ENCODE measurements at places on chromosomes 2 and 18.

- DNase-seq, result no peak
Measured at GRCh38 chr18:48818329-48819254, 132.2 kb downstream of the SMAD7 start.

DNA sequence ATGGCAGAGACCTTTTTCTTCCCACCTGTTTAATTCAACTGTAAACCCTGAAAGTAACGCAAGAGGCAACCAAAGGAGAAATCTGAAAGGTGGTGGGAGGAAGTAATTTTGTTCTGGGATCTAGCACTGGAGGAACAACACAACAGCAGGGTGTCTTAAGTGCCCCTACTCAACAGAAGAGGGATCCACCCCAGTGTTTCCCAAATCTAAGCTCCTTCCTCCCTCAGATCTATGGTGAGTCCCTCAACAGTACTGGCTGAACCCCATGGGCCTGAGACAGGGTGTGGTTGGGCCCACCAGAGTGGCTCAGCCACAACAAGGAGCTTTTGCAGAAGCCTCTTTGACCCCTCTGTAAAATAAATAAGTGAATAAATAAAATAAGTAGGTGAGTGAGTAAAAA, 790.3 kb downstream of the ERBB4 start:
- DNase-seq, result no peak

- DNase-seq, result no peak
Measured at GRCh38 chr2:118675531-118675930, 171.9 kb downstream of the EN1 start.

DNA sequence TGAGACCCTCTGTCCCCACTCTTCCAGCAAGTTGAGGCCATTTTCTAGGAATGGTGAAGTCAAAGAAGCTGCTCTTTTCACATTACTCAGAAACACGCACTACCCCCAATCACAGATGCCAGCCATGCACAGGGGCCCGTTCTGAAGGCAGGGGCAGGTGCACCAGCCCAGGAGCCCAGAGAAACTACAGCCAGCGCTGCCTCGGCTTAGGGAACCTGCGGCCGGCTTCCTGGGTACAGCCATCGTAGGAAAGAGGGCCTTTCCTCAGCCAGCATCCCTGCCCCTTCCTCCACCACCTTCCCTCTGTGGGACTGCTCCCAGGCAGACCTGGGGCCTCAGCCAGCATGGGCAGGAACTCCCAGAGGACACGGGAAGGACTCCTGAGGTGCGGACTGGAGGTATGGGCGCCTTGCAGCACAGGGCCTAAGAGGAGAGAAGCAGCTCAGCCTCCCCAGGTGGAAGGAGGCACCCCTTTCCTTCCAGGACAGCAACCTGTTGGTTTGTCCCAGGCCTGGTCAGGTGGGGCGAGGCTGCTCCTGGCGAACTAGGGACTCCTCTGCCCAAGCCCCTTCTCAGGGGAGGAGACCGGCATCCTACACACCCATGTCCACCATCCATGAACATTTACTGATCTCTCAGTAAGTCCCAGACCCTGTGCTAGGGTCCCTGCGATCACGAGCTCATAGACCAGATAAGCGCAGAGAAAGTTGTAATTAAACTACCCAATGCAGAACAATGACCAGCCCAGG, 99.0 kb upstream of the ID2 start:
- DNase-seq, result no peak

- DNase-seq, result no peak
Measured at GRCh38 chr2:160478660-160479059, 14.9 kb downstream of the RBMS1 start.

DNA sequence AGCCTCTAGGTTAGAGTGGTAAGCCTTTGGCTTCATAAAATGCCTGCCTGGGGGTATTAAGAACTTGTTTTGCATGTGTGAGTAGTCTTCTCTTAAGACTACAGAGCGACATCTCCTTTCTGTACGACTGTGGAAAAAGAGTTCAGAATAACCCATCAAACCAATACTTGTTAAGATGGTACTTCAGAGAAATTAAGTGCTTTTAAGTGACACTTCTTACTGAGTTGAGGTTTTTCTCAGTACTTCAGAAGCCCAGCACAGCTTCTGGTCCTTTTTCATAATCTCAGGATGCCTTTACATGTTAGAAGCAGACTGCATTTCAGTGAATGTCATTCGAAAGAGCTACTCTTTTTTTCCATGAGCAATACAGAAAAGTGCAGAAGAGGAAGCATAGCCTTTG, 10.8 kb downstream of the XRCC5 start:
- no peak for DNase-seq

- DNase-seq, result no peak
Measured at GRCh38 chr2:17061028-17061427, 395.4 kb upstream of the CYRIA start.

GRCh38 chr2:205323929-205324328, 358.4 kb upstream of the NRP2 start:
- no peak for DNase-seq

DNA sequence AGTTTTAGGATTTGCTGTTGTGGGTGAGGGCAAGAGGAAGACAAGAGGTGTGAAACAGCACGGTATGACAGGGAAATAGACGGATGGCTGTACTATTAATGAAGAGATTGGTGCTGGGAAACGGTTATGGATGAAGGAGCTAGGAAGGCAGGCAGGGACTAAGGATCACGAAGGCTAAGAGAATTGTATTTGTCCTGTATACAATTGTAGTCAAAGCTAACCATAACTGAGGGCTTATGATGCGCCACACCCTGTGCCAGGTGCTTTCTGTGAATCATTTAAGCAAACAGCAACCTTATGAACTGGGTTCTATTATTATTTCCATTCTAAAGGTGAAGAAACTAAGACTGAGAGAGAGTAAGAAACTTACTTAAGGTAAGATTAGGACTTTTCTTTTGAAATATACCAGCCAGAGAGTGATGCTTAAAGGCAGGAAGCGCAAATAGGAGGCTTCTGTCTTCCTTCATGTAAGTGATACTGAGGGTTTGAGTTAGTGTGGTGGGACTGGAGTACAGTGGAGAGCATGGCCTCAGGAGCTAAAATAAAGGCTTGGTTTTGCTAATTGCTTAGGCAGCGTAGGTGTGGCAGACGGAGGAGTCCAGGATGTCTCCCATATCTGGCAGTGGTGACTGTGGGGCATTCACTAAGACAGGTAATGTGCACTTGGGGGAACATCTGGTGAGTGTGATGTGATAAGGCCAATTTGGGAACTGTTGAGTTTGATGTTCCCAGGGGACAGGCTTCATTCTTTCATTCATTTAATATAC, 85.8 kb downstream of the PLEKHM3 start:
- no peak for DNase-seq

GRCh38 chr2:85181134-85181631, 48.0 kb downstream of the TCF7L1 start:
- no peak for DNase-seq

DNA sequence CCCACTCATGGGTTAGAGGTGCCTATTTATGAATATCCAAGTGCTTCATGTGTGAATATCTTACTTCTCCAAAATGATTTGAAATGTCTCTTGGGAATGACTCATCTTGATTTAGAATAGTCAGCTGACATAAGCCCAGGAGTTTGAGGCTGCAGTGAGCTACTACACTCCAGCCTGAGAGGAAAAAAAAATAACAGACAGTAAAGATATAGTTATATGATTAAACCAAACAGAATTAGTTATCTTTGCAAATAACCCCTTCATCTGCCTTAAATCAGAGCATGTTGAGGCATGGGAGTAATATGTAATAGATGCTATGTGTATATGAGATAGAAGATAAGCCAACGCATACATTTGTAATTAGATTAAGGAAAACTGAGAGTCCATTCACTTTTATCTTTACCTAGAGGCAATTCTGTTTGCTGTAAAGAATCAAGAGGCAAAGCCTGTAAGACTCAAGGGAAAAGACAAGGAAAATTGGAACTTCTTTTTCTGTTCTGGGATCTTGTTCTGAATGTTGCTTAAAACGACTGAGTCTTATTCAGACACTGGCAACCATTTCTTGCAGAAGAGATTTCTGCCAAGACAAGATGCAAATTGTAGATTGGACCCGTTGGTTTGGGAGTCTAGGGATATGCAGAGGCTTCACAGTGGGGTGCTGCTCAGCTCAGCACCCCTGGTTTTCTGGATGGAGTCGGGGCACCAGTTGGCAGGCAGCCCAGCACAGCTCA, 104.4 kb downstream of the LIPG start:
- no peak for DNase-seq

- DNase-seq, result no peak
Measured at GRCh38 chr18:48638896-48639771, 100.3 kb downstream of the CTIF start.

GRCh38 chr2:241695651-241696050, 6.2 kb upstream of the ING5 start:
- no peak for DNase-seq

GRCh38 chr2:160836755-160837154, 323.5 kb upstream of the TANK start:
- peak; percentile 10 for DNase-seq

DNA sequence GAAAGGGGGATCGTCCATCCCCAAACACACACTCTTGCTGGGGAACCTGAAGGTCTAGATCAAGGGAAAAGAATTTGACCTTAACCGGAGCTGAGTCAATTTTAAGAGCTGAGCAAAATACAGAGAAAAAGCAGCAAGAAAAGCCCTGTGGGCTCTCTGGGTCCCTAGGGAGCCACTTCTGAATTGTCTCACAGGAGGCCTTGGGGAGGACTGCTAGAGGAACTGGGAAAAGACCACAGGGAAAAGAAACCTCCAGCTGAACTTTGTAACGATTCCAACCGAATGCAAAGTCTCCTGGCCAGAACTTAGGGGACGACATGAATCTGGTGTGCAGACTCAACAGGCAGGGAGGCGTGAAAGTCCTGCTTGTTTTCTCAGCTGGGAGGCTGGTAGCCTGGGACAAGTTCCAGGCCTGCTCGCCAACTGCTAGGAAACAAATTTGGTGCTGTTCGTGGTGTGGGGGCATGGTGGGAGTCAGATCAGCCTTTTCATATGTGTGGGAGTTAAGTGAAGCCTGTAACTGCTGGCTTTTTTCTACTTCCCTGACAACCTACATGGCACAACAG, 644.6 kb upstream of the CNTNAP5 start:
- DNase-seq, result no peak

GRCh38 chr2:54771166-54771885, 47.9 kb downstream of the EML6 start:
- DNase-seq, result peak; percentile 26

GRCh38 chr2:191724015-191724414, 46.1 kb downstream of the NABP1 start:
- no peak for DNase-seq

DNA sequence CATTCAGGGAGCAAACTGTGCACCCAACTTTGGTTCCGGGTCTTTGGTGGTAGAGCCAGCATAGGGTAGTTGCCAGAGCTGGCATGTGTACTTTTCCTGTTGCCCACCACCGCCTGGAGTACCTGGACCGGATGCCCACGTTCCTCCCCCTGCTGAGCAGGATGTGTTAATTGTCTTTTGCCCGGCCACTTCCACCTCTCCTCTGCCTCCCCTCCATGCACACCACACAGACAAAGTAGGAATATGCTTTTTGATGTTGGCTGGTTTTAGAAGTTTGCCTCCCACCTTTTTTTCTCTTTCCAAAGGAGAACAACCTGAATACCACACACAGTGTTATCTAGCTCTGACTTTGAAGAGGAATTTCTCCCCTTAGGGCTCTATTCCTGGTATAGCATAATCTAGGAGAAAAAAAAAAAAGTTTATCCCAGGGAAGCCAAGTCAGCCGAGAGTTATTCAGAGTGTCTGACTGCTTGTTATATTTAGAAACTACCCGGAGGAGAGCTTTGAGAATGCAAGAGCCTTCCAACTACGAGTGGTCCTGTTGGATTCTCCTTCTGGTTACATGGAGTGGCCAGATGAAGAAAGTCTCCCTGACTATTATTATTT, 111.9 kb downstream of the SETBP1 start:
- no peak for DNase-seq

DNA sequence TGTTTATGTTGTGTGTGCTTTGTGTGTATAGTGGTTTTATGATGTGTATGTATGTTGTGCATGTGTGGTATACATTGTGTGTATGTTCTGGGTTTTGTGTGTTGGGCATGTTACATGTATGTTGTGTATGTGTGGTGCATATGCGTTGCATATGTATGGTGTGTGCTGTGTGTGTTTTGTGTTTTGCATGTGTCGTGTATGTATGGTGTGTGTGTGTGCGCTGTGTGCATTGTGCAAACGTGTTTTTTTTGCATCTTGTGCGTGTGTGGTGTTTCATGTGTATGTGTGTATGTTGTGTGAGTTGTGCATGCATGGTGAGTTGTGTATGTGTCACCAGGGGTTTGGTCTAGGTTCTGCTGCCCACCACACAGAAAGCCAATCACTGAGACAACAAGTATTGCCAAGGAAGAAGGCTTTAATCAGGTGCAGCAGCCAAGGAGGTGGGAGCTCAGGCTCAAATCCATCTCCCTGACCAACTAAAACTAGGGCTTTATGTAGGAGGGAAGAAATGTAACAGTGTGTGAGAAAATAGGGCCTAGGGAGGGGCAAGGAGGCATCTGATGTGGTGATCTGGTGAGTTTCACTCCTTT, 115.7 kb downstream of the FAM168B start:
- no peak for DNase-seq

GRCh38 chr2:85768713-85769112, 14.9 kb downstream of the ATOH8 start:
- DNase-seq, result no peak

- DNase-seq, result no peak
Measured at GRCh38 chr2:152548111-152548875, 169.0 kb downstream of the PRPF40A start.

- DNase-seq, result no peak
Measured at GRCh38 chr2:134181219-134181618, 72.7 kb upstream of the MGAT5 start.

DNA sequence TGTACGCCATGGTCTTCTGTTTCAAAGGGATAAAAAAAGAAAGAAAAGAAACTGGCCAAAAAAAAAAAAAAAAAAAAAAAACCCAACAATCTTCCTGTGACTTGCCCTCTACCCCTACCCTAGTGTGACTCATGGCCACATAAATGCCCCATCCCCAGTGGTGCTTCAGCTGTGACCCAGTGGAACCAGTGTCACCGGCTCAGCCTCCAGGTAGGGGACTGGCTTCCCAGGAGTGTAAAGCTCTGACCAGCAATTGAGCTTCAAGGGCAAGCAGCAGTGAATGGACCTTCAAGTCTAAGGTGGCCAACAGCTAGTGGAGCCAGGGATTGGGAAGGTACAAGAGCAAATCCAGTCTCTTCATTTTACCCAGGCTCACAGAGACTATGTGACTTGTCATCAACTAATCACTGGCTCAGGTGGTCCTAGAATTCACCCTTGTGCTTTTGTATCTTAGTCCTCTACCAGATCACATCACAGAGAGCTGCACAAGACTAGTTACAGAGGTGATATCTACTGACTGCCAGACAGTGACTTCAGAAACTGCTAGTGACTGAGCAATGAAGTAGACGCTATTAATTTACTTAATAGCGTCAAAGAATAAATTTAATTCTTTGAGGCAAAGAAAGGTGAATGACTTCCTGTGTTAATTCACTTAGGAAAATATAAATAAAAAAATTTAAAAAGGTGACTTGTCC, 1.3 kb upstream of the TGFBRAP1 start:
- DNase-seq, result no peak

- no peak for DNase-seq
Measured at GRCh38 chr2:142134911-142135310, 4.1 kb upstream of the LRP1B start.

GRCh38 chr2:20524412-20525040, 77.7 kb downstream of the RHOB start:
- no peak for DNase-seq

All from H54 (cell line).